ENCODE measurements at places on chromosomes 7 and 10.
A peak's percentile ranks its signal among the peaks of the same experiment; 100 is the strongest.

DNA sequence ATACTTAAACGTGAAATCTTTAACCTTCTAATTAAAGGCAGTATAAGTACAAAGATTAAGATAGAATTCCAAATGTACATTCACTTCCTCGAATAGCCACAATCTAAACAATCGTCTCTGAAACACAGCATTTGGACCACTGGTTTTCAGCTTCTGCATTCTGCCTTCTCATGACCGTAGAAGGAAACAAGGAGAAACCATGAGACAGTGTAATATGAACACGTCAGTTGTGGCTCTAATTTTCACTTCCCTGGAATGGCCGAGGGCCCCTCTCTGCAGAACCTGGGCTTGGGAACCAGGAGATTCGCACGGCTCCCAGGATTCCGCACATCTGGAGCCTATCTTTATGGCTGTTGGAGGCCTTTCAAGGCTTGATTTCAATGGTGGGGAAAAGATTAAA, 189.3 kb downstream of the KLF6 start:
- DNase-seq = no peak

GRCh38 chr7:133401225-133401624, 148.3 kb downstream of the EXOC4 start:
- DNase-seq = no peak

- DNase-seq = no peak
These were observed 191.0 kb downstream of the TAX1BP1 start for GRCh38 chr7:27930910-27931476.

GRCh38 chr10:74111799-74112198, 38.8 kb downstream of the AP3M1 start:
- DNase-seq = no peak

DNA sequence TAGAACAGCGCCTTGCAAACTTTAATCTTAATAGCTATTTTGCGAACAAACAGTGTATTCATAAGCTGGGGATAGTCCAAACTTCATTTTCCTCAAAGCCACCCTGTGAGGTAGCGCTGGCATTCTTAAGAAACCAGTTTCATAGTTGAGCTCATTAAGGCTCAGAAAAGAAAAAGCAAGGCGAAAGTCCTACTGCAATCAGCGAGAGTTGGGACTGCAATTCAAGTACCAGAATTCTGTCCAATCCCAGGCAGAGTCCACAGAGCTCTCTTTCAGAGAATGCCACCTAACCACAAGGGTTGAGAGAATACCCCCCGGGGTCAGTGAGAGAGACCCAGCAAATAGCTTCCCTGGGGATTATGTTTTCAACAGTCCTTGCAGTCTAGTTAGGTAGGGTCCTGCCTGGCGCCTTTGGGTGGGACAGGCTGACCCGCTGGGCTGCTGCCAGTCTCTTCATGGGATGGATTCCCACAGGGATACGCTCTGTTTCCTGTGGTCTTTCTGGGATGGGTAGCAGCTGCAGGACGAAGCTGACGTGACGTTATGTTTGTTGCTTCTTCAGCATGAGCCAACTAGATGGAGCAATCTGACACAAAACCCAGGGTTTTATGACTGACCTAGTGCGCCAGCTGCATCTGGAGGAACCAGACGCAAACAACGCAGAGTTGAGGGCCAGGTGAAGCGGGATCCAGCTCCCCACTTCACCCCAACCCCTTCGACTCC, 16.0 kb downstream of the BMPER start:
- no peak for DNase-seq

GRCh38 chr10:114289096-114289436, 50.0 kb downstream of the VWA2 start:
- no peak for DNase-seq

DNA sequence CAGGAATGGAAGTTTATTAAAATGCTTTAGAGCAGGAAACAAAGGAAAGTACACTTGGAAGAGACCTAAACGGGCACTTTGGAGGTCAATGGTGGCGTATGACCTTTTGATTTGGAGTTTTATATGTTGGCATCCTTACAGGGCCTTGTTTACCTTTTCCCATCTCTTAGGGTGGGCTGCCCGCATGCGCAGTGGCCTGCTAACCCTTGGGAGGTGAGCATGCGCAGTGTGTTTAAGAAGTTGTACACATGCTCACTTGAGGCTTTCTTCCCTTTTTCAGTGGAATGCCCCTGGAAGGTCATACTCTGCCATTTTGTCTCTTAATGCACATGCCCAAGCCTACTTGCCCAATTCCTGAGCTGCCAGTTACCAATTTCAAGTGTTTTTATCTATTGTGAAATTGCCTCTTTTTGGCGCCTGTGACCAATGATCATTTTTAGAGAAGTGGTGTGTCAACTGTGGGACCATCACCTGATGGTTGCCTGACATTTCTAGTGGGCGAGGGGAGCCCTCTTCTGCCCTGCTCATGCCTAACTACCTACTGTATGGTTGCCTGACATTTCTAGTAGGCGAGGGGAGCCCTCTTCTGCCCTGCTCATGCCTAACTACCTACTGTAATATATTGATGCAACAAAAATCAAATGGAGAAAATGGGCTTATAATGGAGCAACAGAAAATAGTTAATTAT, 138.0 kb downstream of the PPP1R9A start:
- peak; percentile 3 for DNase-seq

Data from B cell (primary cell).